ENCODE measurements at places on chromosomes 3 and 15. TPM values are rescaled to one million over a fixed set of nuclear protein-coding genes. Genes with fewer than 3 reads are reported as not detected.

Gene SEMA3B
- 179 TPM for total RNA-seq

Gene SERINC4
- total RNA-seq, result 0.09 TPM

Gene RAB11A
- total RNA-seq, result 213 TPM

Gene LOXL1
- total RNA-seq, result 69.0 TPM

Gene TMCO5A
- total RNA-seq, result not detected

Gene ZNF385D
- total RNA-seq, result 3.7 TPM

DNA sequence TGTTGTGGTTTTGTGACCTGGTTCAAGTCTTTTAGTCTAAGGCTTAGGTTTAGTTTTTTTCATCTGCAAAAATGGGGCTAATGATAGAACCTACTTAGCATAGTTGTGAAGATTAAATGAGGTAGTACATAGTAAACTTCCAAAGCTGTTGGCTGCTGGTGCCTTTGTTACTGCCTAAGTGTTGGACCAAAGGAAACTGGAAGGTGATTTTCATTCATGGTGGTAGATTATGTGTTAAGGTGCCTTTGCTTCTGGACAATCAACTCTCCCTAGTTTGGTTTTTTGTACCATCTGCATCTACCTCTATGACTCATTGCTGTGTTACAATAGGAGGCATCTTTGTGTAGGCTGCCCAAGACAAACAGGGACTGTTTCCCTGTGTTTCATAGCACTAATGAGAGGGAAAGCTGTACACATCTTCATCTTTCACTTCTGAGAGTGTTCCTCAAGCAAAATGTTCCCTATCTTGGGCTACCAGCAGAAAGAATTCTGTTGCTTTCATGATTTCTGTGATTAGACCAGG is 3.2 kb downstream of the MAP2K1 start:
- no peak overlapping the region for H3K4me3 ChIP-seq
- H3K27ac ChIP-seq, result peak overlapping the region; percentile 16
- H3K27me3 ChIP-seq, result no peaks in the 10 kb centered on the region
- no peak for DNase-seq

DNA sequence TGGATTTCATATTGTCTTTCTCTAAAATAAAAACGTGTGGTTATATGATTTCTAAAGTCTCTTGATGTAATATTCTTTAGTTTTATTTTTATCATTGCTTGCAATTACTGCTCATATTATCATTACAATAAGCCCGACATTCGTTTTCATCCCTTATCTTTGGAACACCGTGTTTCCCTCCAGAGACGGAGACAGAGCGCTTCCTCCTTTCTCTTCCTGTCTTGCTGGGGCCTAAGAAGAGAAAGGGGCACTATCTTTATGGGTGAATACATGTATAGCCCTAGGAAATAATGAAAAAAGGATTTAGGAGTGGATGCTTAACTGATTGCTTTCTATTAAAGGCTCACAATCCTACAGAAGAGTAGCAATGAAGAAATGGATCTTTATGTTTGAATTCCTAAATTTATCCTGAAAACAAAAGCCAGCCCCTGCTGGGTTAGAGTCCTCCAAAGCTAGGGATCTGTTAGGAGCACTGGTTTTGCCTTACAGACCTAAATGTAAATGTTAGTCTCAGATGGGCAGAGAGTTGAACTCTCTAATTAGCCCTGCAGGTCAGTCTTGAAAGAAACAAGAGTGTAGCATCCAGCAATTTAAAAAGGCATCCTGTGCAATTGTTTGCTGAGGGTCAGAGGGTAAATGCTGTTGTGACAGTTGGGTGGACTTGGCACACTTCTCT is 145.1 kb downstream of the TP63 start:
- no peak for DNase-seq
- H3K4me1 ChIP-seq, result peaks cover 43% of the 10 kb centered on the region
- no peak overlapping the region for H3K27ac ChIP-seq
- no peak overlapping the region for H3K4me3 ChIP-seq
- peaks cover 4% of the 10 kb centered on the region for H3K36me3 ChIP-seq

- H3K4me3 ChIP-seq, result peak overlapping the region; percentile 76
- H3K27ac ChIP-seq, result peak overlapping the region; percentile 52
- peaks cover 24% of the 10 kb centered on the region for H3K27me3 ChIP-seq
Observed at GRCh38 chr3:23202203-23202920, 765 bp upstream of the UBE2E2 start.

- no peak overlapping the region for H3K27ac ChIP-seq
- no peaks in the 10 kb centered on the region for H3K4me1 ChIP-seq
- H3K27me3 ChIP-seq, result peaks cover 10% of the 10 kb centered on the region
- DNase-seq, result no peak
Observed at GRCh38 chr3:68249265-68249664, 594.9 kb upstream of the SUCLG2 start.

- H3K36me3 ChIP-seq, result no peaks in the 10 kb centered on the region
- H3K4me1 ChIP-seq, result peaks cover 1% of the 10 kb centered on the region
- no peak for DNase-seq
- no peak overlapping the region for H3K27ac ChIP-seq
- H3K4me3 ChIP-seq, result no peak overlapping the region
Observed at GRCh38 chr15:45549541-45550220, 27.1 kb upstream of the SLC30A4 start.

DNA sequence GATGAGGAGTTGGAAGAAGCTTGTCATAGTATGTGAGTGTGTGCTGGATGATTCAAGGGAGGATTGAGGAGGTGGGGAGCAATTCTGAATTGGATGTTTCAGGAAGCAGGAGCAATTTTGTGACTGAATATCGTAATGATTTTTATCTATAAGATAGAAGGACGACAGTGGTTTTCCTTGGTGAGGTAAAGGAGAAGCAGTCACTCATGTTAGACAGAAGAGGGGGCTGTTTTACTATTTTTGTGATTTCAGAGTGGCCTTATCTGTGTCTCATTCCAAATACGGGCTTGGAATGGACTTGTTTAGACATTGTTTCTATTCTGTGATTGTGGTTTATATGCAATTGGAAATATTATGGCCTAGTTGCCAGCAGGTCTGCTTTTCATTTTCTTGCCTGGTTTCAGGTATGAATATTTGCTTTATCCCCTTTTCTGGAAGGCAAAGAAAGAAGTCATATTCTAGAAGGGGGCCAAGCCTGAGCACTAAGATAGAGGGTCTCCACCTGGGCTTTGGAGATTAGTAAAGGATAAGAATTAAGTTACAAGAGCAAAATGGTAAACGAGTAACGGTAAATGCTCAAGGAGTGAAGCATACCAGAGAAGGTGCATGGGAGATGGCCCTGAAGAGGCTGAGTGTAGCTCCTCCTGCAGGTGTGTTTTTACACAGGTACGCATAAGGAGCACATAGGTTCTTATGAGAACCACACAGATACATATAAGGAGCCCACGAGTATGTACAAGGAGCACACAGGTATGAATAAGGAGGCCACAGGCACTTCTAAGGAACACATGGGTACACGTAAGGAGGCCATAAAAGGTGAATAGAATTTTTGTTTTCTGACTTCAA is 124.6 kb upstream of the KCNAB1 start:
- no peak overlapping the region for H3K27ac ChIP-seq
- peaks cover 13% of the 10 kb centered on the region for H3K27me3 ChIP-seq
- no peak overlapping the region for H3K4me3 ChIP-seq
- peaks cover 14% of the 10 kb centered on the region for H3K4me1 ChIP-seq
- no peaks in the 10 kb centered on the region for H3K36me3 ChIP-seq
- DNase-seq, result no peak

GRCh38 chr3:102574355-102574754 is 139.5 kb downstream of the ZPLD1 start:
- H3K4me1 ChIP-seq, result no peaks in the 10 kb centered on the region
- no peak for DNase-seq
- H3K27me3 ChIP-seq, result no peaks in the 10 kb centered on the region
- H3K36me3 ChIP-seq, result no peaks in the 10 kb centered on the region
- no peak overlapping the region for H3K27ac ChIP-seq

GRCh38 chr15:101378879-101379278 is 83.8 kb upstream of the SNRPA1 start:
- no peak overlapping the region for H3K4me3 ChIP-seq
- H3K36me3 ChIP-seq, result no peaks in the 10 kb centered on the region
- H3K27me3 ChIP-seq, result no peaks in the 10 kb centered on the region
- H3K27ac ChIP-seq, result no peak overlapping the region

DNA sequence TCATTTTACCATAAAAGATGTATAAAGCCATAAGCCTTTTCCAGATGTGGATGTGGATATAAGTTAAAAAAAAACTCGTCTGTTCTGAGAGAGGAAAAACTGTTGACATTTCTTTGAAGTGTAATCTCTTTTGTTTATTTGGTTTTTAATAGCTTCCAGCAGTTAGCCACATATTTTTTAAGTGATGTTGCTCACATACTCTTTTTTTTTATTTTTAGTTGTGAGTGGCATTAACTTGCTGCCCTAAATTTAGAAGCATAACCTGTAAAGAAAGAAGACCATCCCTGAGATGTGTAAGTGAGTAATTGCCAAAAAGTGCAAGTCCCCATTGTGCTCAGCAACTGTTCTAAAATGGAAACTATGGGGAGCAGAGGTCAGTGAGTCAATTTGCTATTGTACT is 415.9 kb upstream of the MDFIC2 start:
- H3K27me3 ChIP-seq, result no peaks in the 10 kb centered on the region
- no peaks in the 10 kb centered on the region for H3K36me3 ChIP-seq
- H3K27ac ChIP-seq, result peak overlapping the region; percentile 35
- peaks cover 40% of the 10 kb centered on the region for H3K4me1 ChIP-seq
- no peak overlapping the region for H3K4me3 ChIP-seq

DNA sequence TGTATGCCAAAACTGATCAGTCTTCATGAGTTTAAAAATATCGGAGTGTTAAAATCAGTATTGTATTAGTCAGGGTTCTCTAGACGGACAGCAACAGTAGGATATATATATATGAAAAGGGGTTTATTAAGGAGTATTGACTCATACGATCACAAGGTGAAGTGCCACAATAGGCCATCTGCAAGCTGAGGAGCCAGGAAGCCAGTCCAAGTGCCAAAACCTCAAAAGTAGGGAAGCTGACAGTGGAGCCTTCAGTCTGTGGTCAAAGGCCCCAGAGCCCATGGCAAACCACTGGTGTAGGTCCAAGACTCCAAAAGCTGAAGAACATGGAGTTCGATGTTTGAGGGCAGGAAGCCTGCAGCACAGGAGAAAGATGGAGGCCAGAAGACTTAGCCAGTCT is 391.0 kb upstream of the CADM2 start:
- DNase-seq, result no peak
- no peaks in the 10 kb centered on the region for H3K4me1 ChIP-seq
- H3K36me3 ChIP-seq, result no peaks in the 10 kb centered on the region
- no peak overlapping the region for H3K27ac ChIP-seq
- no peak overlapping the region for H3K4me3 ChIP-seq
- H3K27me3 ChIP-seq, result no peaks in the 10 kb centered on the region

GRCh38 chr3:53773021-53773436 is 73.2 kb downstream of the CHDH start:
- H3K4me1 ChIP-seq, result peaks cover 55% of the 10 kb centered on the region
- no peaks in the 10 kb centered on the region for H3K36me3 ChIP-seq
- H3K4me3 ChIP-seq, result no peak overlapping the region
- H3K27ac ChIP-seq, result peak overlapping the region; percentile 75
- no peak for DNase-seq

DNA sequence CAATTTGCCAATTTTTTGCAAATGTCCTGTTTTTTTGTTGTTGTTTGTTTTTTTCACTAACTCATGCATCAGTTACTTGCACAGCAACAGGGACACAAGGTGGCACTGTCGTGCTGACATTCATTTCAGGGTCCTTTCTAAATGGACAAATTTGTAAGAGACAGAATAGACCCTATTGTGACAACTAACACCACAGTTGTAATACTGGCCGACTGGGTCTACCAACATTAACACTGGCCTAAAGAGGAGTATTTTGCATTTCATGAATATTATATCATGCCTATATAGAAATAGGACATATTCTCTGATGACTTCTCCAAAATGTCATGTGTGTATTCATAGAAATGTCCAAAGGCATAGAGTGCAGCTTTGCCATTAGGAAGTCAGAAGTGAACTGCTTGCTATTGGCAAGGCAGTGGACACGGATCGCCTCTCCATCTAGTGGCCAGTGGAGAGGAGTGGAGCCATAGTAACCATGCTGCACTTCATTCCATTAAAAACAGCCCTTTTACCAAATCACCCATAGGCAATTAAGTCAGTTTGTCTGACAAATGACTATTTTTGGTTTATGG is 54.8 kb downstream of the ZBTB20 start:
- no peak overlapping the region for H3K4me3 ChIP-seq
- DNase-seq, result no peak
- peaks cover 2% of the 10 kb centered on the region for H3K4me1 ChIP-seq
- H3K27me3 ChIP-seq, result no peaks in the 10 kb centered on the region
- H3K27ac ChIP-seq, result no peak overlapping the region

DNA sequence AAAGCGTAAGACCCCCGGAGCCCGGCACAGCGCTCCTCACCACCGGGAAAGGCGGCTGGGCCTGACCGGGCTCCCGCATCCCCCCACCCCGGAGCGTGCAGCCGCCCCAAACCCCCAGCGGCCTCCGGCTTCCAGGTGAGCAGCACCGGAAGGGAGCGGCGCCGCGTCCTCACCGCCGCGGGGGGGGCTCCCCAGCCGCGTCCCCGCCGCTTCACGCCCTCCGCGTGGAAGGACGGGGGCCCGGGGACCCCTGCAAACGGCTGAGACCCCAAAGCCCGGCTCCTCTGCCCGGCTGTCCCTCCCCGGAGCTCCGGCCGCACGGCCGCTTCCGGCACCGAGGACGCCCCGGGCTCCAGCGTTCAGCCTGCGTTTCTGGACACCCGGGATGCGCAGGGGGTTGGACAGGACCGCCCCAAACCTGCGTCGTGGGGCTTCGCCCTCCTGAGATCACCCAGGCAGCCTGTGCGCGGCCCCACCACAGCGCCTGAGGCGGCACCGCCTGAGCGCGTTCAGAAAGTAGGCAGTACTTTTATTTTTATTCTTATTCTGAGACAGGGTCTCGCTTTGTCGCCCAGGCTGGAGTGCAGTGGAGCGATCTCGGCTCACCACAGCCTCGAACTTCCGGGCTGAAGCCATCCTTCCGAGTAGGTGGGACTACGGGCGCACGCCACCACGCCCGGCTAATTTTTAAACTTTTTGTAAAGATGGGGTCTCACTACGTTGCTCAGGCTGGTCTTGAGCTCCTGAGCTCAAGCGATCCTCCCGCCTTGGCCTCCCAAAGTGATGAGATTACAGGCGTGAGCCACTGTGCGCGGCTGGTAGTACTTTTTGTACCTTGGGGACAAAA is 51.6 kb upstream of the BLM start:
- DNase-seq, result no peak
- no peak overlapping the region for H3K4me3 ChIP-seq

DNA sequence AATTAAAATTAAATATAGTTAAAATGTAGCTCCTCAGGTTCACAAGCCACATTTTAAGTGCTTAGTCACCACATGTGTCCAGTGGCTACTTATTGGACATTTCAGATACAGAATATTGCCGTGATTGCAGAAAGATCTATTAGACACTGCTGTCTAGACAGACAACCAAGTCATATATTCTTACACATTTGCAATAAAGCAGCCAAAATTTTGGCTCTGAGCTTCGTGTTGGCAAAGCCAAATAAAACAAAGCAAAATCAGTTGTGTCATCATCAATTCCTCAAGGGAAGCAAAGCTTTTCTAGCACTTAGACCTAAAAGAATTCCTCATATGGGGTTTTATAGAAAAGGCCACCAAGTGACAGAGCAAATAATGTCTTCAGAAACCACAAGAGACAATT is 193.1 kb upstream of the LPP start:
- H3K4me1 ChIP-seq, result no peaks in the 10 kb centered on the region
- DNase-seq, result no peak
- no peaks in the 10 kb centered on the region for H3K36me3 ChIP-seq
- no peak overlapping the region for H3K4me3 ChIP-seq
- H3K27ac ChIP-seq, result no peak overlapping the region

GRCh38 chr15:34730701-34731100 is 24.1 kb downstream of the GJD2 start:
- no peaks in the 10 kb centered on the region for H3K36me3 ChIP-seq
- peaks cover 2% of the 10 kb centered on the region for H3K27me3 ChIP-seq
- no peak overlapping the region for H3K27ac ChIP-seq
- DNase-seq, result no peak

GRCh38 chr3:61978460-61979419 is 394.6 kb downstream of the FEZF2 start:
- no peak overlapping the region for H3K4me3 ChIP-seq
- no peaks in the 10 kb centered on the region for H3K27me3 ChIP-seq
- no peaks in the 10 kb centered on the region for H3K36me3 ChIP-seq
- no peak overlapping the region for H3K27ac ChIP-seq
- DNase-seq, result no peak

All from mesothelial cell of epicardium (in vitro differentiated cells).